ELF-1 (cell line): ENCODE measurements at places on chromosomes 5 and 9.

DNA sequence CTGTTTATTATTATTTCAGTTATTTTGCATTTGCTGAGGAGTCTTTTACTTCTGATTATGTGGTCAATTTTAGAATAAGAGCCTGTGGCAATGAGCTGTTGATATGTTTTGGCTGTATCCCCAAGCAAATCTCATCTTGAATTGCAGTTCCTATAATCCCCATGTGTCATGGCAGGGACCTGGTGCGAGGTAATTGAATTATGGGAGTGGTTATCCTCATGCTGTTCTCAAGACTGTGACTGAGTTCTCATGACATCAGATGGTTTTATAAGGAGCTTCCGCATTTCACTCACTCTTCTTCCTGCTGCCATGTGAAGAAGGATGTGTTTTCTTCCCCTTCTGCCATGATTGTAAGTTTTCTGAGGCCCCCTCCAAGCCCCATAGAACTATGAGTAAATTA is 114.9 kb upstream of the SLCO6A1 start:
- no peak for DNase-seq

DNA sequence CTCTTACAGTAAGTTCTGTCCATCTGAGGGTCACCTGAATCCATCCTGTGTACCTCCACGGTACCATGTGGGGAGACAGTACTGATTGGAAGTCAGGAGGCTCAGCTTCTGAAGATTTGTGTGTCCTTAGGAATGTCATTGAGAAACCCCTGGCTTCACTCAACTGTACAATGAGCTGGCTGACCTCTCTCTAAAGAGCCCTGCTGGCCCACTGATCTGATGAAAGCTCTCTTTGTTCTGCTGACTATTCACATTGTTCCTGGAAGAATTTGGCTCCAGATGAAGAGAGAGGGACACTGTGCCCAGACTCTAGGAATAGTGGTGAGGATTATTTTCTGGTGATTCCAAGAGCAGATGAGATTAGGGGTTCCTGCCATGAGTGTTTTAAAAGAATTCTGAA is 141.2 kb downstream of the LURAP1L start:
- peak; percentile 55 for DNase-seq

- DNase-seq, result peak; percentile 24
Observed at GRCh38 chr5:107744418-107745330, 73.9 kb upstream of the EFNA5 start.

DNA sequence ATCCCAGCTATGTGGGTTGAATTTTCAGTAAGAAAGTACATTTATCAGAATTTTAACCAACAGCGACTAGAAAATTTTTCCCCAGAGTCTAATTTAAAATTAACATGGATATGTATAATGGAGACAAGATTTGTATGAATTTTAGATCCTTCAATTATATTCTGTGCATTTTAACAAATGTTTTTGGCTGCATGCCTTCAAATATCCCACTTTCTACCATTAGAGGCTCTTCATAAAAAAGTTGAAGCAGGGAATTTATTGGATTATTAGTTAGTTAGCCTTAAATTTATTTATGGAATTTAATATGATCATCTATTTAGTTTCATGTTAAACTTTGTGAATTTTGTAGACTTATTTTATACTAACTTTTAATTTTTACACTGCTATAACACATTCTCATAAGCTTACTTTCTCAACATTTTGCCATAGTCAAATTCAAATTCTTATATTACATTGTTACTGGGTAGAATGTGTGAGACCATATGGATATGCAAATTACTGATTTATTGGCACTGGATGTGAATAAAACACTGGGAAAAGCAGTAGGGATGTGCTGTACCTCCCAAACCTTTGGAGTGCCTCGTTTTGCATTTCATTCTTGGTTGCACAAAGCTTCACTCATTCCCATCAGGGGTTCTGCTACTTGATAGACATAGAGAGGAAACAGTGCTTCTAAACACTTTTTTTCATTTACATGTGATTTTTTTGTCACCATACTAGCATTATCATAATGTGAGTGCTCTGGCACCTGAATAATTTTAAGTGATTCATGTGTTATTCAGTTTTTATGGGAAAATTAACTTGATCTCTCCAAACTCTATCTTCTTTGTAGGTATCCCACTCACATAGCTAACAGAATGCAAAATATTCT is 491.8 kb upstream of the COX7C start:
- no peak for DNase-seq

- no peak for DNase-seq
Observed at GRCh38 chr9:123073991-123074422, 40.5 kb downstream of the GPR21 start.

- no peak for DNase-seq
Observed at GRCh38 chr9:88767504-88767790, 223.8 kb upstream of the S1PR3 start.
